ENCODE measurements at places on chromosomes 7 and 10.

GRCh38 chr7:149067869-149068268, 22.6 kb downstream of the ZNF786 start:
- no peak for DNase-seq

DNA sequence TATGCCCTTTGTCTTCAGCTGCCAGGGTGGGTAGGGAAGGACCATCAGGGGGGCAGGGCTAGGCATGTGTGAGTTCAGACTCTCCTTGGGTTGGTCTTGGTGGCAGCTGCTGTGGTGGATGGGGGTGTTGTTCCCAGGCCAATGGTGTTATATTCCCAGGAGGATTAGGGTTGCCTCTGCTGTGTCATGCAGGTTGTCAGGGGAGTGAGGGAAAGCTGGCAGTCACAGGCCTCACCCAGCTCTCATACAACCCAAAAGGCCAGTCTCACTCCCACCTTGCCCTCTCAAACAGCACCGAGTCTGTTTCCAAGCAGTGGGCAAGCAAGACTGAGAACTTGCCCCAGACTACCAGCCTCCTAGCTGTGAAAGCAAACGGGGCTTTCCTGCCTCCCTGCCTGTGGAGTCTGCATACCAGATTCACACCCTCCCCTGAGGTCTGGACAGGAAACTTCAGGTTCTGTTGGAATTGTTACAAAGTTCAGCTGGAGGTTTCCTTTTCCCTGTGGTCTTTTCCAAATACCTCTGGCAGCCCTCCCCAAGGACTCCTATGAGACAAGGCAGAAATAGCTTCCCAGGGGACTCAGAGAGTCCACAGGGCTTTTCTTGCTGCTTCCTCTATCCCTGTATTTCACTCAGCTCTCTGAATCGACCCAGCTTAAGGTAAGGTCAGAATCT, 1.4 kb downstream of the HYAL4 start:
- no peak for DNase-seq

DNA sequence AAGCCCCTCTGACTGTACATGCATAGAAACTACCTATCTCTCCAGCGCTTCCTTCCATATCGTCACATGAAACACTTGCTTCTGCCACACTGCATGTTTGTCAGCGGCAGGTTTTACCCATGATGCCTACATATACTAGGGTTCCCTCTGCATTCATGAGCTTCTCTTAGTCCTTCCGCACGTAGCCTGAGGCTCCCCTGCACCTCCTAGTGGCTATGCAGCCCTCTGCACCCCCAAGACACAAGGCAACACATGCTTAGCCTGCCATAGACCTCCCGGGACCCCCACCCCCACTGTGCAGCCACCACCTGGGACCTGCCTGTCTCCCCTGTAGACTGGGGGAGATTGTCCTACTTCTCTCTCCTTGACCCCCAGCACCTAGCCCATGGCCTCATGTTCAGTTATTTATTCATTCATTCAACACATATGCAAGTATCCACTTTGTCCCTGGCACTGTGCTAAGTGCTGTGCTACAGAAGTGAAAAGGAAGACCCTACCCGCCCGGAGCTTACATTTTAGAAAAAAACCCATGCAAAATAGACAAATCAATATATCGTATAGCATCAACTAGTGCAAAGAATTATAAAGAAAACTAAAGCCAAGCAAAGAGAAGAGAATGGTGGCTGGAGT, 23.5 kb downstream of the TMEM273 start:
- no peak for DNase-seq

DNA sequence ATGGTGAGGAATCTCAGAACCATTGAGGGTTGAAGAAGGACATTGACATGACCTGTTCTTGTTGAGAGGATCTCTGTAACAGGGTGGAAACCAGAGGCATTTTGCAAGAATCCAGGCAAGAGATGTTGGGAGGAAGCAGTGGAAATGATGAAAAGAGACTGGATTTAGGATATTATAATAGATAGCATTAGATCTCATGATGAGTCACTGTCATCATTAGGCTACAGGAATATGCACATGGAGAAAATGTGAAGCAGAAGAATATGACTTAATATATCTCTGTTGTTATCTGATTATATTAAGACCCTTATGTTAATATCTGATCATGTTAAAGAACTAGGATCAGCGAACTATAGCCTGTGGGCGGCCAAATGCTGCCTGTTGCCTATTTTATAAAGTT, 393.0 kb upstream of the MTPN start:
- DNase-seq, result no peak

DNA sequence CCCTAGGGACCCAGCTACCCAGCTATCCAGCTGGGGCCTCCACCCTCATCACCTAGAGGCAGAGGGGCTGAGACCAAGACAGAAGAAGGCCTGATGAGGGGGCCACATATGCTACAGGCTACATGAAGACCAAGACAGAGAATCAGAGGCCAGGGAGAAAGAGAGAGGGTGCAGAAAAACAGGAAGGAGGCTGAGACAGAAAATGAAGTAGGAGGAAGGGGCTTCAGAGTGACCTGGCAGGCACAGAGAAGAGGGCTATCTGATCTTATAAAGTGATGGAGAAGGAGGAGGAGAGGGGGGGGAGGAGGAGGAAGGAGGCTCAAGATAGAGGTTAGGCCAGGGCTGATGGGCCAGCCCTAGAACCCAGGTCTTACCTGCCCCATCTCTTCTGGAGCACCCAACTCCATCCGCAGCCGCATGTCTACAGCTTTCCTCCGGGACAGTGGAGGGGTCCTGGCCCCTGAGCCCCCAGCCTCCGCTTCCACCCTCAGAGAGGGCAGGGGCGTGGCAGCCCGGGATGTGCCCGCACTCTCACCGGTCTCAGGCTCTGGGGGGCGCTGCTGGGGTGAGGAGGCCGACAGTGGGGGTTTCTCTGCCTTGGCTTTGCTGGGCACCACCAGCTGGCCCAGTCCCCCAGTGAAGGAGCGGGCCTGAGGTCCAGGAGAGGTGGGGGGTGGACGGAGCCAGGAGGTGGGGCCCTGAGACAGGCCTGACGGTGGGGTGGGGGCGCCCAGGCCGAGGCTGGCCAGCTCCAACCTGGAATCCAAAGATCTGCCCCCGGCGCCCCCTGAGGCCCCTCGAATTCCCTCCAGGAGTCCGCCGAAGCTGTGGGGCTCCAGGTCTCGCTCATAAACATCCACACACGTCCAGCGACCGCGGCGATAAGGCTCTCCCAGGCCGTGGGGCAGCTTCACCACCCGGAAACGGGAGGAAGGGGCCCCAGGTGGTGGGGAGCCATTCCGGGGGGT, 1.8 kb downstream of the TSC22D4 start:
- no peak for DNase-seq

Measured in dorsolateral prefrontal cortex (tissue), 122 donors.